ENCODE measurements at places on chromosomes 5 and 9.
A peak's percentile ranks its signal among the peaks of the same experiment; 100 is the strongest.

DNA sequence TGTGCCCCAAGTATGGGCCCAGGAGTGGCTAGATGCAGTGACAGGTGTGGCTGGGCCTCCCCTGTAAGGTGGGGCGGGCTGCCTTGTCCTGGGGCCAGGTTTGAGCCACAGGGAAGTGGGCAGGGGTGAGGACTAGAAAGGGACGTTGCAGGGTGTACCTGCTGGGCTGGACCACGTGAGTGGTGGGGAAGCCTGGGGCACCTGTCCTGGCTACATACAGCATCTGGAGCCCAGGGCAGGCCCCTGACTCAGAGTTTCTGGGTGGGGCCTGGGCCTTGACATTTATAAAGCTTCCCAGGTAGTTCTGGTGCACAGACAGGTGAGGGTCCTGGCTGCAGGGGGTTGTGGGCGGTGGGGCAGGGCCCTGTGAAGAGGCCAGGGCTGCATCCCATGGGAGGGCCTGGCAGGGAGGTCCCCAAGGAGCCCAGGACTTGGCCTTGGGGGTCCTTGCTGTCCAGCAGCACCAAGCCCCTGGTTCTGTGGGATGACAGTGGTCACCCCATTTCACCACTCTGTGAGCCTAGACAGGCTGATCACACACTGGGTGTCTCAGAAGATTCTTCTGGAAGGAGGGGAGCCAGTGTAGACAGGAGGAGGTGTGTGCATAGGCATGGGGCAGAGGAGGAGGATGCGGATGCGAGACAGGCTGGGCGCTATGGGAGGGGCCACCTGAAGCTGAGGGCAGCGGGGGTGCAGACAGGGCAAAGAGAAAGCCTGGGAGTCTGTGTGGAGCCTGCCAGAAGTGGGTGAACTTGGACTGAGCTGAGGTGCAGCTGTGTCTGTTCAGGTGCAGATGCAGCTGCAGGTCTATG is 94.0 kb downstream of the PHF2 start:
- peaks cover 5% of the 10 kb centered on the region for H3K36me3 ChIP-seq
- no peak overlapping the region for H3K4me3 ChIP-seq
- H3K27me3 ChIP-seq: no peaks in the 10 kb centered on the region

DNA sequence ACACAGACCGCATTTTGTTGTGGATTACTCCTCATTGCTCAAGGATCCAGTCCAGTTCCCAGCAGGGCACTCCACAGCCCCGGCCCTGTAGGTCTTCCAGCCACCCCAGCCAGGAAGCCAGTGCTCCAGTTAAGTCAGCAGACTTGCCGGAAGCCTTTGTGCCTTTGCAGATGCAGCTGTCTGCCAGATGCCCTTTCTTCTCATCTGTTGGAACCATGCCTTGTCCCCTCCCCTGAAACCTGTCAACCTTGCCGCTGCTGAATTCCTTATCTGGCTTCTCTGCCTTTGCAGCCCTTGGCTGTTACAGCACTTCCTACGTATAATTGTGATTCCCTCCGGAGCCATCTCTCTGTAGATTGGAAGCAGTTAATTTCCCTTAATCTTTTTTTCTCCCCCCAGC is 28.4 kb downstream of the PSAT1 start:
- H3K4me1 ChIP-seq: peaks cover 7% of the 10 kb centered on the region
- H3K27me3 ChIP-seq: no peaks in the 10 kb centered on the region
- H3K36me3 ChIP-seq: peaks cover 52% of the 10 kb centered on the region

DNA sequence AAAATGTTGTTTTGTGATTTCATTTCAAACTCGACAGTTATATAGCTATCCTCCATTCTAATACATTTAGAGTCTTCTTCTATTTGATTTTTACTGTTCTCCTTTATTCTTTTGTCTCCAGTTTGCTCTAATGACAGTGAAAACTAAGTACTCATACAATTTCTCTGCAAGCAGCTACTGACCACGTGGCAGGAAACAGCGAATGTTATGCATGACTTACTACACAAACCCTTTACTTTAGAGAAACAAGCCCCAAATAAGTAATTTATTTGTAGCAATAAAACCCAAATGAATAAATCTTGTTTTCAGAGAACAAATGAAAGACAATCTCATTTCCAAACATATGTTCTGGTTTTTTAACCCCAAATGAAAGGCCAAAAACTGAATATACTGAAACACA is 41.9 kb downstream of the CDH6 start:
- H3K4me3 ChIP-seq: no peak overlapping the region
- DNase-seq: no peak
- H3K36me3 ChIP-seq: no peaks in the 10 kb centered on the region

GRCh38 chr5:128143911-128144310 is 60.3 kb downstream of the SLC12A2 start:
- no peak overlapping the region for H3K4me3 ChIP-seq
- no peaks in the 10 kb centered on the region for H3K27me3 ChIP-seq
- no peak for DNase-seq
- no peaks in the 10 kb centered on the region for H3K4me1 ChIP-seq
- no peak overlapping the region for H3K27ac ChIP-seq
- peaks cover 13% of the 10 kb centered on the region for H3K36me3 ChIP-seq

- no peak overlapping the region for H3K4me3 ChIP-seq
- H3K27me3 ChIP-seq: peaks cover 4% of the 10 kb centered on the region
- H3K4me1 ChIP-seq: no peaks in the 10 kb centered on the region
These were observed 7.3 kb downstream of the CACFD1 start for GRCh38 chr9:133467101-133467500.

DNA sequence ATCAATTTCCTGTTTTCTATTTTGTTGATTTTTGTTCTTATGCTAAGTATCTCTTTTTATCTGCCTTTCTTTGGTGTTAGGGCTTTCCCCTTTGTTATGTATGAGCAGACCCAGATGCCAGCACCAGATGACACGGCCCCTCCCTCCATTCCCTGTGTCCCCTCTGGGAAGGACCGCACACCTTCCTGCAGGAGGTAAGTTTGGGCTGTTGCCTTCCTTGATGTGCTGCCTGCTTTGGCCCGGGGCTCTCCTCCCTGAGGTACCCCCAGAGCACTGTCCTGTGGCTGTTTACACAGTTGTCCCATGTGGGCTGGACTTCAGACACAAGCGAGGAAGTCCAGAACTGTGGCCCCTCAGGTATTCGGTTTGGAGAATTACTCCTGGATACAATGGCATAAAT is 343.8 kb upstream of the IRX1 start:
- H3K4me1 ChIP-seq: no peaks in the 10 kb centered on the region
- no peaks in the 10 kb centered on the region for H3K36me3 ChIP-seq
- DNase-seq: no peak
- H3K27me3 ChIP-seq: no peaks in the 10 kb centered on the region
- no peak overlapping the region for H3K4me3 ChIP-seq
- no peak overlapping the region for H3K27ac ChIP-seq

- no peak for DNase-seq
- H3K4me1 ChIP-seq: peaks cover 76% of the 10 kb centered on the region
- H3K27ac ChIP-seq: peak overlapping the region; percentile 48
- H3K27me3 ChIP-seq: no peaks in the 10 kb centered on the region
- no peak overlapping the region for H3K4me3 ChIP-seq
- H3K36me3 ChIP-seq: peaks cover 87% of the 10 kb centered on the region
These were observed 42.5 kb downstream of the ADAM19 start for GRCh38 chr5:157533011-157533481.
